ENCODE measurements at places on chromosomes 12 and 14.

- DNase-seq = no peak
These were observed 17.4 kb upstream of the COL2A1 start for GRCh38 chr12:48021485-48022179.

- no peak for DNase-seq
These were observed 31.6 kb downstream of the TESC start for GRCh38 chr12:117067638-117068037.

- no peak for DNase-seq
These were observed 13.2 kb downstream of the LALBA start for GRCh38 chr12:48556631-48557030.

GRCh38 chr12:13288501-13288900 is 92.0 kb downstream of the EMP1 start:
- DNase-seq = no peak

DNA sequence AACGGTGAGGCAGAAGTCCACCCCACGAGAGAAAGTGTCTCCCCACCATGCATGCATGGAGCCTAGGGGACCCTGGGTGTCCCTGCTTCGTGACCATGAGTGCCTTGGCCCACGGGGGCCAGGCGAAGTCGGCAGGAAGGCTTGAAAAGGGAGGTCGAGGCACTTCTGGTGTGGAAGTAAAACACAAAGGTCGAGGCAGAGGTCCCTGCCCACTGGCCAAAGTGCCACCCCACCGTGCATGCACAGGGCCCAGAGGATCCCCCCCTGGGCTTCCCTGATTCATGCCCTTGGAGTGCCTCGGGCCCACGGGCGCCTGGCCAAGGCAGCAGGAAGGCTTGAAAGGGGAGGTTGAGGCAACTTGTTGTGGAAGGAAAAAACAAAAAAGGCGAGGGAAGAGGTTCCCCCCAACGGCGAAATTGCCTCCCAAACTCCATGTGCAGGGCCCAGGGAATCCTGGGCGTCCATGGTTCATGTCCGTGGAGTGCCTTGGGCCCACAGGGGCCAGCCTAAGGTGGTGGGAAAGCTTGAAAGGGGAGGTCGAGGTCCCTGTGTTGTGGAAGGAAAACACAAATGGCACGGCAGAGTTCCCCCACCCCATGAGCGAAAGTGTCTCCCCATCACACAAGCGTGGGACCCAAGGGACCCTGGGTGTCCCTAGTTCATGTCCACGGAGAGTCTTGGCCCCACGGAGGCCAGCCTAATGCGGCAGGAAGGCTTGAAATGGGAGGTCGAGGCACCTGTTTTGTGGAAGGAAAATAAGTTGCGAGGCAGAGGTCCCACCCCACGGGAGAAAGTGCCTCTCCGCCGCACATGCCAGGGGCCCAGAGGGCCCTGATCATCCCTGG is 372.1 kb downstream of the ALG10 start:
- no peak for DNase-seq

GRCh38 chr14:31096255-31096654 is 70.1 kb upstream of the STRN3 start:
- DNase-seq = no peak

DNA sequence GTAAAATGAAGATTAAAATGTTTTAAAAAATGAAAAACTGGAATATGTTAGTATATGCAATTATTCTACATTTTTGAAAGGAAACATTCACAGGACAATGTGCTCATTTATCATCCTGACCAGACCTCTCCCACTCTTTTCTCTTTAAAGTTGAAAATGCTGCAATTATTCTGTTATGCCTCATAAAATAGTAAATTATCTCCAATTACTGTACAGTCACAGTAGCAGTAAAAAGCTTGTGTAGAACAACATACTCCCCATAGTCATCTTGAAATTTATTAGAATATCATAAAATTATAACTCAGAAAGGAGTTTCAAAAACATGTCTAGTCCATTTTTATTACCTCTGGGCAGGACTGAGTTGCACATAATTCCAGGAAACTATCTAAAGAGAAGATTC is 250.3 kb downstream of the SYT1 start:
- no peak for DNase-seq

DNA sequence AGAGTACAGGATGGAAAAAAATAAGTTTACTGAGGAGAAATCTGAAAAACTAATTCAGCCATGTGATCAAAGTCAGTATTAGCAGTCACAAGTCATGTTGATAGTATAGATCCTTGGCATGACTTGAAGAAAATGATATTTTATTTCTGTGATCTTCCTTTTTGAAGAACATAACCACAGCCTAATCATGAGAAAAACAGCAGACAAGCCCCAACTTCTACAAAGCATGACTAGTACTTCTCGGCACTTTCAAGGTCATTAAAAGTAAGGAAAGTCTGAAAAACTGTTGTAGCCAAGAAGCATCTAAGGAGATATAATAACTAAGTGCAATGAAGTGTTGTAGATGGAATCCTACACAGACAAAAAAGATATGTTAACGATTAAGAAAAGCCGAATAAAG is 264.1 kb upstream of the FOXG1 start:
- no peak for DNase-seq

DNA sequence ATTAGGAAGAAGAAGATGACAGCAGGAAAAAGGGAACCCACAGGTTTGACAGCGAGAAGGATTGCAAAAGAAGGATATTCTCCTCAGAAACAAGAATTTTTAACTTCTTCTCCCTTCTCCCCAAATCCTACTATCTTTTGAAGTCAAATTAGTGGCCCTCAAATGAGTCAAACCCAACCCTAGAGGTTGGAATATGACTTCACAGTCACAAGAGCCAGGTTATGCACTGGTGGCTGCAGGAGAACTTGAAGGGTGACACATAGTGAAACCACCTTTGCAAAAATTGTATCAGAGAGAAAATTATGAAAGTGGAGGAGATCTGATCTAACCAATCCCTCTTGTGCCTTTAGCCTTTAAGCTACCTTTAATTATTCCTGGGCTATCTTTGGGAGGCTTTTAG is 386.2 kb upstream of the CCDC196 start:
- no peak for DNase-seq

DNA sequence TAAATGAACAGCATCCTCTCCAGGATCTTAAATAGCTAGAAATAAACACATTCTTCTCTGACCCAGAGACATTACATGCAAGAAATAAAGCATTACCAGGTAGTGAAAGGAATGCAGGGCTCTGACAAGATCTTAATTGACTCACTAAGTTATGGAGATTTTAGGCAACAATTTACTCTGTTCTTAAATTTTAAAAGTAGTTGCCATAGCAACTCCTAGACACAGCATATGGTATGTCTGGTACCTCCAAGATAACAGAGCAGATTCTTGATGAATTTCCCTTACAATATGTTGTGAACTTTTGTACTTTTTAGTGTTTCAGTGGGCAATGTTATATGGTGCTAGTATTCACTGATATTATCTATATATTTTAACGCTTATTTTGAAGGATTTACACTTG is 76.7 kb upstream of the G2E3 start:
- no peak for DNase-seq

DNA sequence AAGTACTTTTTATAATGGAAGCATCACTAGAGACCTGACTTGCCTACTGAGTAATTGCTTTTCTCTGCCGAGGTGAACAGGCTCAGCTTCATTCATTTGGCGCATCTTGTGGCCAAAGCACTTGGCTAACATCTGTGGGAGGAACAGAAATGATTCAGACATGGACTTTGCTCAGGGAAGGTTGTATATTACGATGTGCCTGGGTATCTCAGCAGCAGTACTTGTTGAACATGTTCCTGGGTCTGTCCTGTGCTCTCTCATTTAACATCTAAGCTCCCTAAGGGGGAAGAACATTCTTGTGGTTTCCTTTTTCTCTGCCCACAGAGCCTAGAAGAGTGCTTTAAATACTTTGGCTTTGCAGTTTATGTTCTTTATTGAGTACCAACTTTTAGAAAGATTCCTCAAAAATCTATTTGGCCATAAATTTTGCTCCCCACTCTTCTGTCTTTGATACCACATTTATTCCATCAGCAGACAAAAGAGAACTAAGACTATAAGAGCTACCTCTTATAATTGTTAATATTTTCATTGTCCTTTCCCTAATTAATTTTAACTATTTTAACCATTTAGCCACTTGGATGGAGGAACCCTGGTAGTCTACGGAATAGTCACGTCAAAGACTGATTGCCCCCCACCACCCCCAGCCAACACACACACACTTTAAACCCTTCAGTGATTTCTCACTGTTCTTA is 101.2 kb upstream of the EGLN3 start:
- no peak for DNase-seq

- DNase-seq = peak; percentile 48
These were observed 185.6 kb downstream of the EPS8 start for GRCh38 chr12:15603474-15604085.

DNA sequence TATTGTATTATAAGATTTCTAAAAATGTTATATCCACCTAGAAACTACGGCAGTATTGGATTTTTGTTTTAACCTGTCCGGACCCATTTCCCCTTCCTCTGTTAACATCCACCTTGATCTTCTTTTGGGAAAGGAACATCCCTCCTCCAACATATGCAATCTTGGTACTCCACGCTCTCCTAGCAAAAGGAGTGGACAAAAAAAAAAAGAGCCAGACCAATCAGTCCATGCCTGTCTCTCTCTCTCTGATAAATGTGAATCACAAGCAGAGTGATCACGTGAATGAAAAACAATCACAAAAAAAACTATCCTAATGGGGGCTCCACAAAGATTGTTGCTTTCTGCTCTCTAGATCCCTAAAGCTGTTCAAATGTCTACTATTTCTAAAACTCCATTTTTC is 27.1 kb downstream of the OSBPL8 start:
- DNase-seq = no peak

- no peak for DNase-seq
These were observed 437 bp downstream of the ERO1A start for GRCh38 chr14:52694761-52695480.

GRCh38 chr14:48618057-48618456 is 942.7 kb upstream of the MDGA2 start:
- no peak for DNase-seq

- DNase-seq = no peak
These were observed 75.3 kb downstream of the KDM2B start for GRCh38 chr12:121505513-121505912.

- DNase-seq = no peak
These were observed 14.7 kb downstream of the PLEKHG6 start for GRCh38 chr12:6324936-6325750.

- DNase-seq = no peak
These were observed 102.0 kb downstream of the TMEM30B start for GRCh38 chr14:61179061-61179690.
